Activated naive CD8-positive, alpha-beta T cell treated with anti-CD3 and anti-CD28 coated beads for 36 hours (primary cell): ENCODE measurements at places on chromosomes 6 and 20. TPM values are rescaled to one million over a fixed set of nuclear protein-coding genes. Genes with fewer than 3 reads are reported as not detected.

DNA sequence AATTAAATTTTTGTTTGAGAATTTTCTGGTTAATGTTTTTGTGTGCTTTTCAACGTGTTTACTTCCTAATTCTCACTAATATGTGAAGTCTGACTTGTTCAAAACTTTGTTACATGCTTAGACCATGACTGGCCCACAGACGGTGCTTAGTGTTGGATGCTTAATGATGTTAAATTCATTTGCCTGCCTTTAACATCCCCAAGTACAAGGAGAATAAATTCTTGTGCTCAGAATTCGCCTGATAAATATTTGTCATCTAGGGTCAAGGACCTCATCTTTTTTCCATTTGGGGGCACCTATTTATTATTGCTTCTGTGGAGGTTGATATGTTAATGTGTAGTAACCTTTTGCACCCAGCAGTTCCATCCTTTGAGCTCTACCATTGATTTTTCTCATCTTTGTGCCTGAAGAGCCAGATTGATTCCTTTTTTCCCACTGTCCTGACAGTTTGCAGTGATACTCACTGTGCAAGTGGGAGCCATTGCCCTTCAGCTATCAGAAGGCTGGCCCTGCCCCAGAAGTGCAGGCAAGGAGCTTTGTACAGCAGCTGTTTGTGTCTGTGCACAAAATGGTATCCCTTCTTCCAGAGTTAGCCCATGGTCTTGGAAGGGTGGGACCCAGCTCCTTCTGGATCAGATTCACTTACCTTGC is 170.8 kb downstream of the PDE7B start:
- no peak for DNase-seq
- no peak overlapping the region for H3K4me3 ChIP-seq
- H3K27me3 ChIP-seq, result no peaks in the 10 kb centered on the region
- no peaks in the 10 kb centered on the region for H3K36me3 ChIP-seq
- no peak overlapping the region for H3K27ac ChIP-seq
- no peaks in the 10 kb centered on the region for H3K4me1 ChIP-seq

- no peaks in the 10 kb centered on the region for H3K36me3 ChIP-seq
- H3K27ac ChIP-seq, result no peak overlapping the region
- no peaks in the 10 kb centered on the region for H3K4me1 ChIP-seq
- no peaks in the 10 kb centered on the region for H3K27me3 ChIP-seq
Observed at GRCh38 chr6:162200041-162200440, 527.5 kb downstream of the PRKN start.

GRCh38 chr6:149761438-149761837 is 11.9 kb downstream of the PCMT1 start:
- peaks cover 25% of the 10 kb centered on the region for H3K36me3 ChIP-seq
- H3K4me1 ChIP-seq, result peaks cover 11% of the 10 kb centered on the region
- no peak overlapping the region for H3K27ac ChIP-seq
- H3K27me3 ChIP-seq, result no peaks in the 10 kb centered on the region
- no peak for DNase-seq
- H3K4me3 ChIP-seq, result no peak overlapping the region

DNA sequence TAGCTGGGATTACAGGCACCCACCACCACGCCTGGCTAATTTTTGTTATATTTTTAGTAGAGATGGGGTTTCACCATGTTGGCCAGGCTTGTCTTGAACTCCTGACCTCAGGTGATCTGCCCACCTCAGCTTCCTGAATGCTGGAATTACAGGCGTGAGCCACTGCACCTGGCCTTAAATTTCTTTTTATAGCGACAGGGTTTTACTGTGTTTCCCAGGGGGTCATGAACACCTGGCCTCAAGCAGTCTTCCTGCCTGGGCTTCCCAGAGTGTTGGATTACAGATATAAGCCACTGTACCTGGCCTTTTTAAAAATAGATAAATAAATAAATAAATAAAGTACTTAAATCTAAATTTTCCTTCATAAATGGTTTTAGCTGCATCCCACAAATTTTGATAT is 57.5 kb downstream of the LIN28B start:
- peaks cover 8% of the 10 kb centered on the region for H3K27me3 ChIP-seq
- no peak overlapping the region for H3K4me3 ChIP-seq
- no peaks in the 10 kb centered on the region for H3K4me1 ChIP-seq
- no peaks in the 10 kb centered on the region for H3K36me3 ChIP-seq
- H3K27ac ChIP-seq, result no peak overlapping the region

DNA sequence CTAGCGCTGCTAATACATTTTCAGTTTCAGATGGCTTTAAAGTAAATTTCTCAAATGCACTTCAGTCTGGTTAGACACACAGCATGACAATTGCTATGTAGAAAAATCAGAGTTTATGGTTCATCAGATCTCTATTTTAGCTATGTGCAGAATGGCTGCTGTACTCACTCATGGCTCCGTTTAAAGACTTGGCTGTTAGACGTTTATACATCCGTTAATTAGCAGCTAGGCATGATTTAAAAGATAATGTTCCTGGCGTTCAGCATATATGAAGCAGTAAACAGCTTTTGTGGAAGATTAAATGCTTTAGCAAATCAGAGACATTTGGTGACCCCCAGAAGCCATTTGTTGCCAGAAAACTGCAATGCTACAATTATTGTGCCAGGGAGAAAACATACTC is 350.0 kb upstream of the MANEA start:
- H3K27ac ChIP-seq, result no peak overlapping the region
- H3K4me1 ChIP-seq, result no peaks in the 10 kb centered on the region
- no peak for DNase-seq
- no peaks in the 10 kb centered on the region for H3K27me3 ChIP-seq
- no peaks in the 10 kb centered on the region for H3K36me3 ChIP-seq

DNA sequence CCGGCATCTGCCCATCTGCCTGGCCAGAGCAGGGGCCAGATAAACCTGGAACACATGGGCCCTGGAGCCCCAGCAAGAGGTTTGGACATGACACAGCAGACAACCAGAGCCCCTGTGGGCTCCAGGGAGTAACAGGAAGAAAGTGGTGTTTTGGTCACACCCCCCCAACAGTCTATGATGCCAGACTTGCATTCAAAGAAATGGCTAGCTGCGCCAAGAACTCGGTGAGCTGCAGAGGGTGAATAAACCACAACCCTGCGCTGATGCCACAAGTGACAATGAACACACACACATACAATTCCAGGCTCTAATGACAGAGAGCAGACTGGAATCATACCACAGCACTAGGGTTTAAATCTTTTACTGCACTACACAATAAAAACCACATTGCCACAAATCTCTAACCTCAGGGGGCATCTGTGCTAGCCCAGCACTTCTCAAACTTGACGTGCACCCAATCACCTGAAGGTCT is 34.0 kb downstream of the TRERF1 start:
- peak overlapping the region; percentile 6 for H3K4me3 ChIP-seq
- H3K4me1 ChIP-seq, result peaks cover 54% of the 10 kb centered on the region
- peak overlapping the region; percentile 53 for H3K27ac ChIP-seq
- no peaks in the 10 kb centered on the region for H3K27me3 ChIP-seq
- peak; percentile 59 for DNase-seq
- peaks cover 10% of the 10 kb centered on the region for H3K36me3 ChIP-seq

Gene LRRC73
- total RNA-seq, result 0.10 TPM

Gene KIF25
- not detected for total RNA-seq

Gene NFATC2
- total RNA-seq, result 31.0 TPM

Gene ARMH2
- total RNA-seq, result not detected
